HTR-8/SVneo (cell line): ENCODE measurements at places on chromosomes 3 and 15.

- no peak for DNase-seq
Measured at GRCh38 chr3:64684715-64685261, 3.0 kb downstream of the ADAMTS9 start.

- no peak for DNase-seq
Measured at GRCh38 chr3:3071136-3071535, 39.0 kb downstream of the IL5RA start.

DNA sequence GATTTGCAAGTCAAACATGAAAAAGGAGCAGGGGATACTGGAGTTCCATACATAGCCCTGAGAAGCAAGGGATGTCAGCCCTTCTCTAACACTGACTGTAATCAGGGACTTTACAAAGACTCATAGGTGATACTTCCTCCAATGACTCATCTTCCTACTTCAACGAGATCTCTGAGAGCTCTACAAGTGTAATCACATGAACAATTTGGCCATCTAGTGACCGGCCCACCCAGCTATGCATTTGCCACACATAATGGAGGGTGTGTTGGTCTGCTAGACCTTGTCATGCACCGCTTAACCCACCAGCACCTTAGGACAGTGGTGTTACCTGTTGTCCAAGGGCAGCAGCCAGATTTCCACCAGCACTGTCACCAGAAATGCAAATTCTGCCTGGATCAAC is 75.3 kb downstream of the NCEH1 start:
- no peak for DNase-seq

GRCh38 chr3:191728186-191728585 is 267.2 kb downstream of the PYDC2 start:
- no peak for DNase-seq

DNA sequence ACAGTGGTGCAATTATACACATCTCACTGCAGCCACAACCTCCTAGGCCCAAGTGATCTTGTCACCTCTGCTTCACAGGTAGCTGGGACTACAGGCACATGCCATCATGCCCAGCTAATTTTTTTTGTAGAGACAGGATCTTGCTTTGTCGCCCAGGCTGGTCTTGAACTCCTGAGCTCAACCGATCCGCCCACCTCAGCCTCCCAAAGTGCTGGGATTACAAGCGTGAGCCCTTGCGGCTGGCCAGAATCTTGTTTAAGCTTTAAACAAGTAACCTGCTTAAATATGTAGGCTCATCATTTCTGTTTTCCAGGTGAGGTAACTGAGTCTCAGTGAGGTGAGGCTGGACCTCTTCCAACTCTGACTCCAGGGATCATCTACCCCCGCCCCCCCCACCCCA is 7.7 kb upstream of the PSTPIP1 start:
- DNase-seq: no peak

DNA sequence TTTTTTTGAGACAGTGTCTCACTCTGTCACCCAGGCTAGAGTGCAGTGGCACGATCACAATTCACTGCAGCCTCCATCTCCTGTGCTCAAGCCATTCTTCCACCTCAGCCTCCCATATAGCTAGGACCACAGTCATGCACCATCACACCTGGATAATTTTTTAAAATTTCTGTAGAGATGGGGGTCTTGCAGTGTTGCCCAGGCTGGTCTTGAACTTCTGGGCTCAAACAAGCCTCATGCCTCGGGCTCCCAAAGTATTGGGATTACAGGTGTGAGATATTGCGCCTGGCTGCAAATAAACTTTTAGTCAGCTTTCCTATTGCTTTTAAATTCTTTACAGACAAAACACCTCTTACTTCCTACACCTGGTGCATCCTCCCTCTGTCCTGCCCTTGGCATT is 102.1 kb upstream of the VEPH1 start:
- DNase-seq: no peak

DNA sequence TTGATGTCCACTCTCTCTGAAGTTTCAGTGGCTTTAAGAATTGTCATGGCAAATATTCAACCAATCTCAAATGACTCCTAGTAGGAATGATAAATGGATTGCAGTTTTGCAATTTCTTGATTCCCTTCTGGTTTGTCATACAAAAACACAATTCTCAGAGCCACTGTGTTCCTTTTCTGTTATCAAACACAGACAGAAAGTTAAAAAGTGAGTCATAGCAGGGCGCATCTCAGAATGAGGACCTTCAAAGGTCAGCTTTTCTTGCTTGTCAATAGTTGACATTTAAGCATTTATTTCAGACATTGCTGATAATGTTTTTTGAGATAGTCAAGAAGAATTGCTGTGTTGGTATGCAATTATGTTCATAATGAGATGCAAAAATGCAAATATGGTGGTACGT is 405.9 kb downstream of the NR2F2 start:
- peak; percentile 5 for DNase-seq

- DNase-seq: no peak
Measured at GRCh38 chr3:38148311-38148882, 9.9 kb downstream of the MYD88 start.

DNA sequence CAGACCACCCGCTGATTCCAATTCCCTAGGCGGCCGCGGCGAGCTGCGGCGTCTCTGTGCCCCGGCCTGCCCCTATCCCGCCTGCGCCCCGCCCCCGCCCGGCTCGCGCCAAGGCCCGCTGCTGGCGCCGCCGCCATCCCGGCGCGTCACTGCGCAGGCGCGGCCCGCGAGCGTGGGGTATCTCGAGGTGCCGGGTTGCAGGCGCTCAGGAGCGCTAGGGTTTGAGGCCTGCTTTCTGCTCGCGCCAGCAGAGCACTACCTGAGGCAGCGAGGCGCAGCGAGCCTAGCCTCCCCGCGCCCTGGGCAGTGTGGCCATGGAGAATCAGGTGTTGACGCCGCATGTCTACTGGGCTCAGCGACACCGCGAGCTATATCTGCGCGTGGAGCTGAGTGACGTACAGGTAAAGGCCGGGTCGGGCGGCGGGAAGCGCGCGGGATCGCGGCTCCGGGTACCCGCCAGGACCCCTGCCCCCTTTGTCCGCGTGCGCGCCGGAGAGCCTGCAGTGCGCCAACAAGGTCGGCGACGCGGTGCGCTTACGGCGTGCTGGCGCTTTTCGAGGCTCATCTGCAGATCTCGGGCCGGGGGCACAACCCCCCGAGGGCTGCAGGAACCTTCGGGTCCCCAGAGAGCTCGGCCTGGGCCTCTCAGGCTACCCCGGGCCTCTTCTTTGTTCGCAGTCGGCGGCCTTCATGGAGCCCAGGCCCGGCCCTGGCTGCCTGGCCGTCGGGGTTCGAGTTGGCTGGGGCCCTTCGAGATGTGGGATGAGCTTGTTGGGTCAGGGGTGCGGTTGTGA is at the start of gene HACD3:
Gene HACD3 (plus strand): TSS at position 146 of the 794 bp plus-strand sequence. CDS start 169 bp downstream, at position 315.
- DNase-seq: peak; percentile 95

GRCh38 chr3:69695443-69695842 is 43.8 kb upstream of the MITF start:
- no peak for DNase-seq

- DNase-seq: no peak
Measured at GRCh38 chr3:197244751-197245150, 53.7 kb downstream of the DLG1 start.
